ENCODE measurements at places on chromosomes 13 and 19. TPM values are rescaled to one million over a fixed set of nuclear protein-coding genes. Genes with fewer than 3 reads are reported as not detected.

The CNN1 gene
- total RNA-seq = 0.35 TPM

The ZNF729 gene
- not detected for total RNA-seq

The FNDC3A gene
- 24.7 TPM for total RNA-seq

The PSG3 gene
- not detected for total RNA-seq

The OR4F17 gene
- not detected for total RNA-seq

The SYNE4 gene
- total RNA-seq = 0.24 TPM

The CLPTM1 gene
- total RNA-seq = 186 TPM

The CADM4 gene
- total RNA-seq = 10.7 TPM

The DCLK1 gene
- total RNA-seq = 0.86 TPM

The ZNF439 gene
- not detected for total RNA-seq

The CGB2 gene
- total RNA-seq = 0.41 TPM

The ZNF845 gene
- total RNA-seq = 3.5 TPM

The SBSN gene
- 3.2 TPM for total RNA-seq

The FKRP gene
- 20.0 TPM for total RNA-seq

The TMEM259 gene
- total RNA-seq = 131 TPM

The ZMYM5 gene
- total RNA-seq = 8.1 TPM

The SIGLECL1 gene
- not detected for total RNA-seq

The PSPN gene
- total RNA-seq = 0.69 TPM

The SLC7A9 gene
- total RNA-seq = 0.69 TPM

The ZNF850 gene
- total RNA-seq = 0.33 TPM

The OR10H1 gene
- not detected for total RNA-seq

The ZIC2 gene
- 8.1 TPM for total RNA-seq

The FPR1 gene
- total RNA-seq = 0.08 TPM

The PRTN3 gene
- not detected for total RNA-seq

The CIRBP gene
- total RNA-seq = 98.7 TPM

The UCHL3 gene
- total RNA-seq = 46.9 TPM

The SKA3 gene
- 14.6 TPM for total RNA-seq

The DCT gene
- total RNA-seq = not detected

The GARIN5A gene
- 1.8 TPM for total RNA-seq

The PLK5 gene
- not detected for total RNA-seq

The KASH5 gene
- total RNA-seq = not detected

The POLRMT gene
- total RNA-seq = 100 TPM

The APOC4 gene
- not detected for total RNA-seq

The PRR22 gene
- total RNA-seq = 2.5 TPM

Data from A549 treated with ZK216348 at 1 μM for 4 hours (cell line).